ENCODE measurements at places on chromosomes 5 and 9.

GRCh38 chr5:15821506-15821905, 321.5 kb downstream of the FBXL7 start:
- H3K27me3 ChIP-seq = no peaks in the 10 kb centered on the region
- H3K4me1 ChIP-seq = no peaks in the 10 kb centered on the region
- no peak overlapping the region for H3K4me3 ChIP-seq
- no peaks in the 10 kb centered on the region for H3K36me3 ChIP-seq
- no peak for DNase-seq

GRCh38 chr9:6049798-6050197, 34.4 kb upstream of the RANBP6 start:
- no peak for DNase-seq
- H3K36me3 ChIP-seq = peaks cover 5% of the 10 kb centered on the region
- H3K27ac ChIP-seq = no peak overlapping the region
- H3K27me3 ChIP-seq = peaks cover 25% of the 10 kb centered on the region
- peaks cover 13% of the 10 kb centered on the region for H3K4me1 ChIP-seq

DNA sequence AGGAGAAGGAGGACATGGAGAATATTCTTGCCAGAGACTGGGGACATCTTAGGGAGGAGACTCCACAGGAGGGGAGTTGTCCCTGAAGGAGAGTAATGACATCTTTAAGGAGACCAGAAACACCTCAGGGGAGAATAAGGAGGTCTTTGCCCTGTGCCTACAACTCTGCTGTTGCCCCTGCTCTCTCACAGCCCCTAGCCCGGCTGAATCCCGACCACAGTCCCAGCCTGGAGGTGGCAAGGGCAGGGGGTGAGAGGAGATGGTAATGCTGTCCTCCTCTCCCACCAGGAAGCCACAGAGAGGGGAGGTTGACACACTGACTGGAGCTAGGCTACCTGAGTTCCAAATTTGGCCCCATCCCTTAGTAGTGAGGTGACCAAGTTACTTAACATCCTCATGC, 30.2 kb upstream of the ENHO start:
- peaks cover 8% of the 10 kb centered on the region for H3K36me3 ChIP-seq
- H3K4me1 ChIP-seq = peaks cover 12% of the 10 kb centered on the region
- DNase-seq = no peak
- H3K27me3 ChIP-seq = peaks cover 38% of the 10 kb centered on the region
- H3K4me3 ChIP-seq = no peak overlapping the region
- no peak overlapping the region for H3K27ac ChIP-seq

DNA sequence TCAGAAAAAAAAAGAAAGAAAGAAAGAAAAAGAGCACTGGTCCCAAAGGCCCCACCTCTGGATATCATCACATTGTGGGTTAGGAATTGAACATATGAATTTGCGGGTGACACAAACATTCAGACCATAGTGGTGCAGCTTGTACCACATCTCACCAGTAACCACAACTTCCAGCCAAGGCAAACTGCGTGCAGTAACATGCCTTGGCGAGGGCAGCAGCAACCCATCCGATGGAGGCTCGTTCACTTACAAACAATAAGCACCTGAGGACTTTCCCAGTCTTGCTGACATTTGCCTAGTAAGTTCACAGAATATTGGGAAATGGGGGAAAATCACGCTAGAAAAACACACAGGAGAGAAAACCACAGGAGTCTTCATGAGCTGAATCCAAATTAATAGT, 508.1 kb downstream of the ZNF608 start:
- no peaks in the 10 kb centered on the region for H3K27me3 ChIP-seq
- no peaks in the 10 kb centered on the region for H3K4me1 ChIP-seq
- H3K4me3 ChIP-seq = no peak overlapping the region
- H3K27ac ChIP-seq = no peak overlapping the region
- DNase-seq = no peak
- H3K36me3 ChIP-seq = no peaks in the 10 kb centered on the region

DNA sequence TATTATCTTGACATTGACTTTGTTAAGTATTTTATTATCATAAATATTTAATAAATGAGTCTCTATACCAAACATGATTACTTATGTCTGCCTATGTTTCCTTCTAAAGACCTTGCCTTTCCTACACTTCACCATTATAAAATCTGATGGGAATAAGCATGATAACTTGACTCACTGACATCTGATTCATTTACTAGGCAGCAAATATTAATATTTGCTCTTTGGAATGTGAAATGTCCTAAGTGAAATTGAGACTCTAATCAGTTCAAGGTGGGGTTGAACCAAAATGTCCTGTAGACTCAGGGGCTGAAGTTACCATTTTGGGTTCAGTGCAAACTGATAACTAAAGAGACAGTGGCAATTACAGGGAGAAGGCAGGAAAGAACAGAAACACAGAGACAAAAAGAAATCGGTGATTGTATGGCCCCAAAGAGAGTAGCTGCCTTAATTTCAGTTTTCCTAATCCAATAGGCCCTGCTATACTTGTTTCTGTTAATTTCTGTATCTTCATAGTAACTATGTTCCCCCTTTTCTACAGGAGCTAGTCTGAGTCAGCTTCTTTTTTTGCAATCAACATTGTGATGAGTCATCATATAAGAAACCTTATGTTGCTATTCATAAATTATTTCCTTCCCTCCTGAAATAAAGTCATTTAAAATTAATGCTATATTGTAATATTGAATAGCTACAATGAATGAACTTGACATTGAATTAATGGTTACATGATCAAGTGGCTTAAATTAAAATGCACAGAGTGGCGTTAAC, 296.8 kb downstream of the PDE4D start:
- DNase-seq = no peak
- H3K27ac ChIP-seq = no peak overlapping the region
- no peaks in the 10 kb centered on the region for H3K36me3 ChIP-seq
- peaks cover 11% of the 10 kb centered on the region for H3K27me3 ChIP-seq

- no peak overlapping the region for H3K27ac ChIP-seq
- DNase-seq = no peak
- H3K27me3 ChIP-seq = peaks cover 25% of the 10 kb centered on the region
- H3K4me3 ChIP-seq = no peak overlapping the region
- peaks cover 3% of the 10 kb centered on the region for H3K36me3 ChIP-seq
- peaks cover 8% of the 10 kb centered on the region for H3K4me1 ChIP-seq
These were observed 34.8 kb upstream of the GLRX start for GRCh38 chr5:95857185-95857945.

DNA sequence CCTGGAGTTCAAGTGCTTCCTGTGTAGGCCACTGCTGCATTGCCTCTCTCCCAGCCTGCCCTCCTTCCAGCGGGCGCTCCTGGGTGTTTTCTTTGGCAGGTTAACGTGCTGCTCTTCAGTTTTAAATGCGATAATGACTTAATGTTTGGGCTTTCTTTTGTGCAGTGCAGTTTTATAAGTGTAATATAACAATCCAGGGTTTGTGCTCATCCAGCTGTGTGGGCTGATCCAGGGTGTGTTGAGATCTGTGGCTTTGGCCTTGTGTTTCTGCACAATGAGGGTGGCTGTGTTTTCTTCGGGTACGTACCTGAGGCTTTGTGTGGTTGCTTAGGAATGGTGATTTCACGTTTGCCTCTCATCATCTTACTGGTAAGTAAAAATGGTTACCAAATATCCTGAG, 50.6 kb downstream of the PCSK5 start:
- H3K4me1 ChIP-seq = peaks cover 7% of the 10 kb centered on the region
- peaks cover under 1% of the 10 kb centered on the region for H3K36me3 ChIP-seq
- H3K27me3 ChIP-seq = no peaks in the 10 kb centered on the region
- no peak overlapping the region for H3K4me3 ChIP-seq
- H3K27ac ChIP-seq = no peak overlapping the region
